ENCODE measurements at places on chromosomes 7 and 10.

GRCh38 chr10:110011681-110012080 lies 3.9 kb downstream of the ADD3 start:
- DNase-seq = no peak

DNA sequence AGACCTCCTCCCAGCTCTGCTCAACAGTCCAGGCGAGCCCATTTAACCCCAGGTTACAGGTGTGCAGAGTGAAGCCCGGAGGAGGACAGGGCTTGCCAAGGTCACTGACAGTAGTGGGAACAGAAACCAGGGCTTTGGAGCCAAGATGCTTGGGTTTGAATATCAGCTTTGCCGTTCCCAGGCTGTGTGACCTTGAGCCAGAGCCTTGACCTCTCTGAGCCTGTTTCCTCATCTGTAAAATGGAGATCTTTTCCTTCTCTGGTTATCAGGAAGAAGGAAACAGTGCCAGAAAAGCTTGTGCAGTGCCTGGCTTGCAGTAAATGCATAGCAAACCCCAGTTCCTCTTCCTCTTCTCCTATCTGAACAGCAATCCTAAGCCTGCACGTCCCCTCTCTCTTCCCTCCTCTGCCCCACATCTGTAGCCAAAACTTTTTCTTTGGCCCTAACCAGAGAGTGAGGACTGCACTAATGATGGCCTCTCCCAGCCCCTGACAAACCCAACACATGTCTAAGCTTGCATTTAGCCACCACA lies 21.4 kb upstream of the MLXIPL start:
- DNase-seq = no peak

DNA sequence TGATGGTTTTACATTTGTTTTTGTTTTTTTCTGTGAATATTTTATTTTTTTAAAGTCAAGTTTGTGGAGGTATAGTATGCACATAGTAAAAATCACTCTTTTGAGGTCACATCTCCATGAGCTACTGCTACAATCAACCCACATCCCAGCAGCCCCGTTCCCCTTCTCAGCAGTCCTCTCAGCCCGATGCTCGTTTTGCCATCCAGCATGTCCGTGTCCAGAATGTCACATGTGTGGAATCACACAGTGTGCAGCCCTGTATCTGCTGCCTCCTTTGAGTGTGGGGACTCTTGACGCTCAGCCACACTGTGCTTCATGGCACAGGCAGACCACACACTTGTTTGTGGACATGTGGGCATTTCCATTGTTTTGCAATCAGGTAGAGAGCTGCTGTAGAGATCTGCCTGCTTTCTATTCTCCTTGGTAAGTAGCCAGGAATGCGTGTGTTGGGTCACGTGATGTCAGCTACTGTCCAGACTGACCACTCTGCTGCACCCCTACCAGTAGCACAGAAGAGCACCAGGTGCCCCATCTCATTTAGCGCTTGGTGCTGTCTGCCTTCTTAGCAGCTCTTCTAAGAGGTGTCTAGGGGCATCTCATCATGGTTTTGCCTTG lies 71.6 kb upstream of the CAMK2B start:
- no peak for DNase-seq

DNA sequence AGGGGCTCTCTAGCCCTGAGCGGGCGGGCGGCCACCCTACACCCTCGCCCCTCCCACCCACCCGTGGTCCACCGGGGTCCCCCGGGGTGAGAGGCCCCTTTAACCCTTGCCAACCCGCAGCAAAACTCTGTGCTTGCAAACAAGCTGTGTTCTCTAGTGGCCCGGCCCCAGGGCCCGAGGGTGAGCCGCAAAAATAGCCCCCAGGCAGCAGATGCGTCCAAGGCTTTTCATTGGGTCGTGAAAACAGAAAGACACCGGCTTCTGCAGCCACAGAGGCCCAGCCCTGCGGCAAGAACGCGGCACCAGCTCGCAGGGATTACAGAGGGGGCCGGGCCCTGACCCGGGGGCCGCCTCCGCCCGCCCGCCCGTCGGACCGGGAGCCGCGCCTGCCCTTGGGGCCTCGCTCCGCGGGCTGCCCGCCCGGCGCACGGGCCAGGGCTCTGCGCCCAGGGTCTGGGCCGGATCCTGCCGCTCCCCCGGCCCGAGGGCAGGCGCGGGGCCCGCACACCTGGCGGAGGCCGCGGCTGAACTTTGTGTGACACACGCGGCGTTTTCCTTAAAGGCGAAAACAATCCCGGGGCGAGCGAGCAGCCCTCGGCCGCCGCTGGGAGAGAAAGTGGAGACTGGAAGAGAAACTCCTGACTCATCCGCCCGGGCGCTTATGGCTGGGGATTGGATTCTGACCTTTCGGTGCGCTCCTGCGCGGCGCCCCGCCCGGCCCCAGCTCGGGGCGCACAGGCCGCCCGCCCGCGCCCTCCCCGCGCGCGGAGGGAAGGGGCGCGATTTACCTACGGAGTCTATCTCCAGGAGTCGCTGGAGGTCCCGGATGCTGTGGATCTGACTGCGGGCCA lies 2.8 kb downstream of the PDGFA start:
- no peak for DNase-seq

- DNase-seq = no peak
Observed at GRCh38 chr7:18702071-18702829, 206.7 kb downstream of the HDAC9 start.
